Keratinocyte (primary cell): ENCODE measurements at places on chromosomes 12 and 14.

- peak; percentile 32 for DNase-seq
Measured at GRCh38 chr12:15977999-15978951, 67.1 kb downstream of the DERA start.

GRCh38 chr12:92029902-92030586 is 115.6 kb downstream of the BTG1 start:
- DNase-seq, result no peak

DNA sequence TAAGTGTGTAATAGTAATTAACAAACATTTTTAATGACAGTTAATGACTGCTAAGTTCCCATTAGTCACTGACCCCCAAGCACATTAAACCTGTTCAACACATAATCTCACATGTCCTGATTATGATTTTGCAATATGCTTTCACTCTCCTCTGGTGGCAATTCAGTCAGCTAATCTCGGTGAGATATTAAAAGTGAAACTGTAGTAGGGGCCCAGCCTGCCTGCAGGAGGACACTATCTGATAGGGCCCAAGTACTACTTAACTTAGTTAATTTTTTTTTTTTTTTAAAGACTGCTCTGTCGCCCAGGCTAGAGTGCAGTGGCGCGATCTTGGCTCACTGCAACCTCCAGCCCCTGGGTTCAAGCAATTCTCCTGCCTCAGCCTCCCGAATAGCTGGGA is 48.8 kb downstream of the CIT start:
- DNase-seq, result no peak

DNA sequence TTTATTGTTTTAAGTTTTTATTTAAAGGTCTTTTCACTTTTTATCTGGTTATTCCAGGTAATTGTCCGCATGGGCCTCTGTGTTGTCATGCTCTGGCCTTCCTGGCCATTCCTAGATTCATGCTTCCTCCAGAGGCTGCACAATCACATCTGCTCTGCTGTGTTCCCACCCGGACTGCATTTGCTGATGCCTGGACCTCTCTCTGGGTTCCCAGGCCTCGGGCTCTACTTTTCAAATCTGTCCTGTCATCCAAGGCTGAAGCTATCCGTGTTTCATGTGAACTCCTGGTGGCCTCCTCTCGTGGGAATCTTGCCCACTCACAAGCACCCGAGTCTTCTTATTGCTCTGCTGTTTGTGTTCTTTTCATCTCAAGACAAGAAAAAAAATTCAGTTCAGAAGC is 16.1 kb upstream of the VDR start:
- DNase-seq, result no peak

GRCh38 chr12:25793196-25793595 is 165.3 kb upstream of the RASSF8 start:
- no peak for DNase-seq
